Spinal cord (tissue), 10 donors: ENCODE measurements at places on chromosomes 4 and X. TPM values are rescaled to one million over a fixed set of nuclear protein-coding genes. Genes with fewer than 3 reads are reported as not detected.
A peak's percentile ranks its signal among the peaks of the same experiment; 100 is the strongest.

The DRP2 gene
- 11.1 TPM for polyA plus RNA-seq

The NFKB1 gene
- 12.5 TPM for polyA plus RNA-seq

- H3K4me3 ChIP-seq = no peak overlapping the region
- peak; percentile 4 for DNase-seq
- no peaks in the 10 kb centered on the region for H3K36me3 ChIP-seq
Observed at GRCh38 chr4:94127707-94128328, 79.8 kb upstream of the SMARCAD1 start.

The AVPR2 gene
- 0.21 TPM for polyA plus RNA-seq

- H3K27me3 ChIP-seq = no peaks in the 10 kb centered on the region
- H3K27ac ChIP-seq = no peak overlapping the region
- DNase-seq = no peak
- no peaks in the 10 kb centered on the region for H3K36me3 ChIP-seq
Observed at GRCh38 chr4:53694666-53695065, 103.4 kb upstream of the LNX1 start.

The EMCN gene
- 13.9 TPM for polyA plus RNA-seq
